ENCODE measurements at places on chromosomes 3 and 15.

DNA sequence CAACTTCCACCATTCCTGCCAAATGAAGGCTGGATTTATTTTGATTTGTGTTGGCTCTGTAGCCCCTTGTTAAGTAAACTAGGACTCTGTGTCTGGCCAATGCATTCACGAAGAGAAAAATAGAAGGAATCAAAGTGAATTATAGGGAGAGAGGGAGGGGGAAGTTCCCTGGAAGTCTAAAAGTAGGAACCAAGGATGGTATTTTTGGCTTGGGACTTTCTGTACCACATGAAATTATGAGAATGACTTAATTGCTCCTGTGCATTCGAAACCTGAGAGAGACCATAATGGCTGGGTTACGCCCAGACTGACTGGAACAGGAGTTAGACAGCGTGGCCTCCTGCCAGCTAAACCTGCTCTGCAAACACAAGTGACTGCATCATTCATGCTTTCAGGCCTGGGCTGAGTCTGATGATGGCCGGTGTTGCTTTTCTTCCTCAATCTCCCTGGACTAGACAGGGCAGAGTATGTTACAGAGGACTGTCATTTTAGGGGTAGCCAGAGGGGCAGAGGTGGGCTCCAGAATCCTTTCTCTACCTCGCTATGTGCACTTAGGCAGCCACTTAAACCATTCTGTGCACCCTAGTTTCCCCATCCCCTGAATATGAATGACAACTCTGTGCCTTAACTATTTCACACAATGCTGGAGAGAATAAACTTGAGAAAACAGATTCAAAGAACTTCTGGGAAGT, 58.9 kb downstream of the MYO1E start:
- DNase-seq: peak; percentile 84

- no peak for DNase-seq
These were observed 49.0 kb downstream of the CD200 start for GRCh38 chr3:112381673-112382542.

- no peak for DNase-seq
These were observed 227.8 kb upstream of the PLSCR5 start for GRCh38 chr3:146832857-146833458.

DNA sequence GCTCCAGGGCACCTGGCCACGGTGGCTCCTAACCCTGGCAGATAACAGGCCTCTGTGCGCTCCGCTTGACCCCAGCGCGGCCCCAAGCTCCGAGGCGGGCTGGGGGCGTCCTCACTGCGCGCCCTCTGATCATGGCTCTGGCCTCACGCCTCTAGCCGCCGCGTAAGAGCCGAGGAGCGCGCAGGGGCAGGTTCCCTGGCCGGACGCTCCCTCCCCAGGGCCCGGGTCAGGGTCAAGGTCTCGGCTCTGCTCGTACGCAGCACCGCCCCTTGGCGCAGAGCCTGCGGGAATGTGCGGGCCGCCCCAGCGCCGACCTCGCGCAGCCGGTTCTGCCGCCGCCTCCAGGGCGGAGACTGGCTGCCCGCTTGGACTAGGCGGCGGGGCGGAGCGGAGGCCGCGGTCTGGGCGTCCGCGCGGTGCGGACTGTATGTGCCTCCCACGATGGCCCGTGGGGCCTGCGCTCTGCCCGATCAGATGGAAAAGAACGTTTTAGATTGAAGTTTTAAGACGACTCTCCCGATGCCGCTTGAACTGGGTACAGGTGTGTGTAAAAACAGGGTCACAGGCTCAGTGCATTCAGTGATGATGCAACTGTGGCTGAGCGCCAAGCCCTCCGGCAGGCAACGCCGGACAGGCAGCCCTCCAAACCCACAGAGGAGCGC, 40.8 kb downstream of the CHST14 start:
- peak; percentile 39 for DNase-seq

DNA sequence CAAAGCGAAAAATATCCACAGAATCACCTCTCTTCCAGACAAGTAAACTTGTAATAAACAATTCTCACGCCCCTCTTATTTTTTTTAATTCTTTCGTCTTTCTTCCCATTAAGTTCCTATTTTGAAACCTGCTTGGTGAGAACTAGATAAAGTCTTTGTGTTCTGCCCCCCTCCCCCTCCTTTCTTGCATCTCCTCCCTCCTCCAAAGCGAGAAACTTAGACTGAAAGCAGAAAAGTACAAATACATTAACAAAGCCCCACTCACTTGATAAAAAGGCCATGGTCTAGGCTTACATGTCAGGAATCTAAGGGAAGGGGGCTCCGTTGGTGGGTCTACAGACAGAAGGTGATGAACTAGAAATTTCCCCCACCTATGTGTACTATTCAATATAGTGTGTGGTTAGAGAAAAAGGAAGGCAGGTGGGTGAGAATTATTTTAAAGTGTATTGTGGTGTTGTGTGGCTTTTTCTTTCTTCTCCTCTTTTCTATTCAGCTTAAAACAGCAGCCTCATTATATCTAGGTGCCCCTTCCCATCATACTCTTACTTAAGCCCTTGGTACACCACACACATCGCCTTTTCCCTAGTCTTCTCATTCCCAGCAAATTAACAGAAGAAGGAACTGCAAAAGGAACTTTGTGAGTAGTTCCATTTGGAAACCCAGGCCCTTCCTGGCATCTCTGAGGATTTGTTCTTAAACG, 215.3 kb downstream of the MEIS2 start:
- no peak for DNase-seq

DNA sequence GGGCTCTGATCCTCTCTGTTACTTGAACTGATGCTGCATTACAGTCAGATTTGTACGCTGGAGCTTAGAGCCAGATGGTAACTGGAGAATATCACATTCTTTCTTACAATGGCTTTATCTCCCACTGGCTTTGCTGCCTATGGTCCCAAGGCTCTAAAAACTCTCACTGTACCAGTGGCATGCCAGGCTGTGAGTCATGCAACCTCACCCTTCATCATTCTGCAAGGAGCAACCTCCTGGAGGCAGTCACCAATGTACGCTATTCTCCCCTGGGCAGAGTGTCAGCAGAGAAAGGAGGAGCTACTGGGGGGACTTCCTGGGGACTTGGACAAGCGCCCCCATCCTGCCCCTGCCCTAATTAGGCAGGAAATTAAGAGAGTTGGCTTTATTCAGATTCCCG, 97.9 kb upstream of the EIF1B start:
- DNase-seq: peak; percentile 4
